ENCODE measurements at places on chromosomes 7 and 10.

DNA sequence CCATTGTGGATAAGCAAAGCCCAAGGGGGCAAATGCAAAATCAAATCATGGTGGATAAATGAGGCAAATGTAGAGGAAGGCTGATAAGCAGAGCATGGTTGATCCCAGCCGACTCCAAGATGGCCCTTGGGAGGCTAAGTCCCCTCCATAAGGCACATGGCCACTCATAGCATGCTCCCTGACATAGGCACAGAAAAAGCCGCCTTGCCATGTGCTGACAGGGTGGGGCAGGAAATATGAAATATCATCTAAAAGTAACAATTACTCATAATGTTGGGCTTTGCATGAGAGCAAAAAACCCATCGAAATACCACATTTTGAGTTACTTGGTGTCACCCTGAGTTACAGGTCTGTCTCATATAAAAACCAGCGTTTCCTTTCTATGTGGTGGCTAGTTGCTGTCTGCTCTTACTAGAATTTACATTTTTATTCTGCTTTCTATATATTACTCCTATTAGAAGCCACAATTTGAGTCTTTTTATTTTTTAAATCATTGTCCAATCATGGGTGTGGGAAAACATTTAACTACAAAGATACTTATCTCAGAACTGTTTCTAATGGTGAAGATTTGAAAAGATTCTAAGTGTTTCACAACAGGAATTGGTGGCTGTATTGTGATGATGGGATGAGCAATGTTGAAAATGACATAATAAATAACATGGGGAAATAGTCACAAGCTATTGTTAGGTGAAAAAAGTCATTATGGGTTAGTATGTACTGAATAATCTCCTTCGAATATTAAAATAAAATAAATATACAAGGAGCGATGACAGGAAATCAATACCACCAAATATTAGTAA is 102.7 kb downstream of the CUBN start:
- peak; percentile 36 for DNase-seq

DNA sequence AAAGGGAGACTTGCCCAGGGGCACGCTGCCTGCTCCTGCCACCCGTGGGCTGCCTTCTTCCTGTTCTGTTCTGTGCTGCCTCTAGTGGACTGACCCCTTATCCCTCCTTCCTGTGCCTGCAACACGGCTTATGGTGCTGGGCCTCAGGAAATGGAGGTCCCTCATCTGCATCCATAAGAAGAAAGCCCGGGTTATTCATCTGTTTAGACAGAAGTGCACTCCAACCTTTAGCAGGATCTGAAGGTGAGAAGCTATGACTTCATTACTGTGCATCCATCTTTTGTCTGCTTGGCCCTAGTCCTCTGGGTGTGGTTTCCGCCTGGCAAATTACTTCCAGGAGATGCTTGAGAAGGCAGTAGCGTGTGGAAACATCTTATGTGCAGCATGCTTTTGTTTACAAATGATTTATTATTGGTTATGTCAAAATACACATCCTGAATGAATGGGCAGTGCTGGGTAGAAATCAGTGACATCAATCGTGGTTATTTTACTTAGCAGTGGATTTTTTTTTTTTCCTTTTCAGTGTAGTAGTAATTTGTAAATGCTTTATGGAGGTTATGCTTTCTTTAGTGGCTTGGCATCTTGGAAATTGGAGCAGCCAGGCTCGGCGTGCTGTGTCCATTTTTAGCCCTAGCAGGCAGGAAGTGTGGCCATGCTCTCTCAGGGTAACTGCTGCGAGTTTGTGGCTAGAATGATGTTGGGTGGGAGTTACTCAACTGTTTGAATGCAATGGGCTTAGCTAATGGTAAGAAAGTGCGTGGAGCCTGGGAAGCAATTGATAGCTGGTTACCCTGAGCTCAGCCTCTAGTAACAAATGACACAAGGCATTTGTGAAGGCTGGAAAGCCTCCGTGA is 12.7 kb downstream of the PTPRE start:
- DNase-seq: no peak

- DNase-seq: no peak
Measured at GRCh38 chr7:73888959-73889358, 28.0 kb downstream of the TMEM270 start.

DNA sequence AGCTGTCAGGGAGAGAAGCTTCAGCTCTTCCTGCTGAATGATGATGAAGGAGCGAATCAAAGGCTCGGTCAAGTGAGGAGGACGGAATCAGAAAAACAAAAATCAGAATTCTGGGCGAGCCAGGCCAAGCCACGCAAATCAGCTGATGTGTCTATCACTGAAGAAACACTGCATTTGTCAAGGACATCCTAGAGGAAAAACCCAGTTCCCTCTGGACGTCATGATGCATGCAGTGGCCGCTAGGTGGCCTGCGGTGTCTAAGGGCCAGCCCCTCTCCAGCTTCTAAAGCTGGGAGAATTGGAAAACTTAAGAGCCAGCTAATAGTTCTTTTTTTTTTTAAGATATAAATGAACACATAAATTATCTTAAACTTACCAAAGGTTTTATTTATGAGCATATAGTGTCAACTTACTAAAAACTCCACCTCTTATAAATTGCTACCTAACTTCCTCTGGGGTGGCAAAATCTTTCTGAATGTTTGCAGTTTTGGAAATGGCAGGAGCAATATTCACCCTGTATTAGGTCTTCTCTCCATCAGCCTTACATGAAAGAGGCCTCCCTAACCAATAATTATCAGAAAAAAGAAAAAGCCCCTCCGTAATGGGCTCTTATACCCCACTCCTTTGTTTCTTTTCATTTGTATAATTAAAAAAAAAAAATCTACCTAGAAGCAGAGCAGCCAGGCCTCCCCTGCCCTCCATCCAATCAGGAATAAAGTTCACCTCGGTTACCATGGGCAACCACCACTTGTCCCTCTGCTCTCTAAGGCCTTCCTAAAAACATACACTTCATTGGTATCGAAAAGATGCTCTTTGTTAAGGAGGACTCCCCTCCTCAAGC is 186.8 kb downstream of the USP6NL start:
- DNase-seq: no peak

- no peak for DNase-seq
Measured at GRCh38 chr10:62843600-62843999, 27.4 kb upstream of the EGR2 start.

DNA sequence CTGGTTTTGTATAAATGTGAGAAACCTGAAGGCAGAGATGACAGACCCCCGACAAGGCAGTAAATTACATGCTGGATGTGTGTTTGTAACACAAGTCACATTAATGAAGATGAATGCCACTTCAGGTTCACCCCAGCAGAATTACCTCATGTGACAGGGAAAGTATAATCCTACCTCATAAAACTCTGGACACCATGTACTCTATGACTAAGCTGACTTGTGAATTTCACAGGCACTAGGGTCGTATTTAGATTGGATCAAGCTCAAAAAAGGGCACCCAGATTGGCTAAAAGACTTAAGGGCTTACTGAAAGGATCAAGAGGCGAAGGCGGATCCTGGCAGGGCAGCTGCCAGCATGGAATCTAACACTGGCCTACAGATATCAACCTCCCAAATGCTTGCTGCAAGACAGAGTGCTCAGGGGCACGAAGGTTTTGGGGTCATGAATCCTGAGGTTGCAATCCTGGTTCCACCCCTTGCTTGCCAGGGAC is 161.4 kb downstream of the PIP4K2A start:
- no peak for DNase-seq

DNA sequence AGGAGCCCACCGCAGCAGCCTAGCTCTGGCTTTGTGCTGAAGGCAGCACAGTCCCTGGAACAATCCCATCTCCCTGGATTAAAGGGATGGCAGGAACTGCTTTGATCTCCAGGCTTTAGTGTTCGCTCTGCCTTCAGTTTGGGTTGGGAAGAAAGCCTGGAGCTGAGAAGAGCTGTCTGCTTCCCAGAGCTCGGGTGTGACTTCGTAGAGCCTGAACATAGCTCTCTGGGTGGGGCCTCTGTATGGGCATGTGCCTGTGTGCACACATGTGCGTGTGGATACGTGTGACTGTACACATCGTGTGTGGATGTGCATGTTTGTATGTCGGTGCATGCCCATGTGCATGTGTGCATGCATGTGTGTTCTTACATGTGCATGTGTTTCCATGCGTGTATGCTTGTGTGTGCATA is 8.7 kb downstream of the ADCY1 start:
- no peak for DNase-seq

DNA sequence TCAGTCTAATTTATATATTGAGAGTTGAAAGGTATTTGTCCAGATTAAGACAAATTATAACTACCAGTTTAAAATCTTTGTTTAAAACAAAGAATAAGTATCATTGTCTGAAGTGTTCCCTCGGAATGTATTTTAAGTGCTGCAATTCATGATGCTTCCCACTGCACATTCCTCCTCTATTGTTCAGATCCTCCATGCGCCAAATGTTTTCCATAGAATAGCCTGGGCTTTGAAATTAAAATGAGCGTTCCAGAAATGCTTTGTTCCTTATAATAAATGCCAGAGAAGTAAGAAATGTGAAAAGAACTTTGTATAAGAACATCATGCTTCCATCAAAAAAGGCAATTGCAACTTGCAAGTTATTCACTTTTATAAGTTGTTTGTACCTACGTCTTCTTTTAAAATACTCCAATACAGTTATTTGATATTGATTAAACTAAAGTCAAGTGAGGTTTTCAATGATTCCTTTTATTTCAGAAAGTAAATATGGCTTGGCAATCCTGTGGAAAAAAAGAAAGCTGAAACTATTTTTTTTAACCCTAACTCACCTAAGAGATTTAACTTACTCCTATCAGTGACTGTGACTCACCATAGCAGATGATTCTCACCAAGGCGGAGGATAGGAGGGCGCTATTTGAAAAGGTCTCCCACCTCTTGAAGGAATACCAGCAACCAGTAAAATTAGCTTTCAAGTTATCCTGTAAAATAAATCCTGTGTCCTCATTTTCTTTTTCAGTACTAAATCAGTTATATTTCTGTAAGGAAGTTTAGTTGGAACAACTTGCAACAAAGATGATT is 85.8 kb downstream of the CTNNA3 start:
- no peak for DNase-seq

DNA sequence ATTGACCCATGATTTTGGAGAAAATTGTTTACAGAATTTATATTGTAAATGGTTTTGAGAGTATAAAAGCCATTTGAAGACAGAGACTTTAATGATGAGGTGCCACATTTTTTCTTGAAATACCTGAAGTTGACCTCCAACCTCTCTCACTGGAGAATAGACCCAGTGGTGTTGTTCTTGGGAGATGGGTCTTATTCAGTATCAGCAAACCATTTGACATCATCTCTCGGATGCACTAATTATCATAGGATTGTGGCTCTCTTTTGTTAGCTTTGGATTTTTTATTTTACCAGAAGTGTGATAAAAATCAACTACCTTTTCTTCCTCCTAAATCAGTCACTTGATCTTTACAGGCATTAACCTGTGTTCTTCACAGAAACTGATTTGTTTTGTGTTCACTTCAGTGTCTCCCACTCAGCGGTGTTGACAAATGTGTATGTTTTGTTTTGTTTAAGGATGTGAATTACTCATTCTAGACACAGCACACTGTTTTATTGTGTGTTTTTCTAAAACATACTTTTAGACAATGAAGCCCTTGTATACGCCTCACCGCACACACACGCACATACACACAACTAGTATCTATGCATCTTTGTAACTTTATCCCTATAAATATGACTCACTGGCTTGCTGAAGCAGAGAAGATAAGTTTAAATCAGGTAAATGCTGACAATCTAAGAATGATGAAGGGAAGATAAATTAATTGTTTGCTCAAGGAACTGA is 455.6 kb downstream of the INHBA start:
- DNase-seq: no peak

GRCh38 chr7:148964483-148965267 is 63.6 kb downstream of the PDIA4 start:
- DNase-seq: no peak

DNA sequence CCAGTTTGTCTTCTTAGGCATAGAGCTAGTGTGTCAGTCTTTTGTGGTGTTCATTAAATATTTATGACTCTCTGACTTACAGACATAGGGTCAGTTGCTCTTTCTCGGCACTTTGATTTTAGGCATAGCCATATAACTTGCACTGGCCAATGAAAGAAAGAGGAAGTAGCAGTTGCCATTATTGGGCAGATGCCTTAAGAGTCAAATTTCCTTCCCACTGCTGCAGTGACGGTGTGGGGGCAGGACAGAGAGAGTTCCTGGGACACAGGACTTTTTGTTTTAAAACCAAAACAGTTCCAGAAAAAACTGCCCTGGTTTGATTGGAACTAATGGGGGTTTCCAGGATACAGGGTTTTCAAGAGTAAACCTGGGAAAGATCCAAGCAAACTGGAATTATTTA is 60.2 kb upstream of the PHF14 start:
- no peak for DNase-seq

- DNase-seq: no peak
Measured at GRCh38 chr10:122499491-122499941, 38.2 kb downstream of the HTRA1 start.

GRCh38 chr10:71635251-71635866 is 84.2 kb downstream of the C10orf105 start:
- DNase-seq: no peak

DNA sequence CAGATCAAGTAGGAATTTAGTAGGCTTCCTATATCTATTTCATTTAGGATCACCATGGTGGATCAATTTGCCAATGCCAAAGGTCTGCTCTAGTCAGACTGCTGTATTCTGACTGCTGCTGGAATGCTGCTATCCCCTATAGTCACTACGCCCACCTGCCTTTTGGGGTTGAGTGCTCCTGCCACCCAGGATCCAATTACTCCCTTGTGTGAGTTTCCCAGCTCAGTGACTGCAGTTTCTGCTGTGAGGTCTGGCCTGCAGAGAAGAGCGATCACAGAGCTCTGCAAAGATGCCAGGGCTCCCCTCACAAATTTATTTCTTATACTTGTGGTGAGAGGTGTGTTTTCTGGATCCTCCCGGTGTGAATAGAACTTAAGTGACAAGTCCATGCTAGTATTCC is 88.1 kb upstream of the FOXI2 start:
- DNase-seq: no peak

DNA sequence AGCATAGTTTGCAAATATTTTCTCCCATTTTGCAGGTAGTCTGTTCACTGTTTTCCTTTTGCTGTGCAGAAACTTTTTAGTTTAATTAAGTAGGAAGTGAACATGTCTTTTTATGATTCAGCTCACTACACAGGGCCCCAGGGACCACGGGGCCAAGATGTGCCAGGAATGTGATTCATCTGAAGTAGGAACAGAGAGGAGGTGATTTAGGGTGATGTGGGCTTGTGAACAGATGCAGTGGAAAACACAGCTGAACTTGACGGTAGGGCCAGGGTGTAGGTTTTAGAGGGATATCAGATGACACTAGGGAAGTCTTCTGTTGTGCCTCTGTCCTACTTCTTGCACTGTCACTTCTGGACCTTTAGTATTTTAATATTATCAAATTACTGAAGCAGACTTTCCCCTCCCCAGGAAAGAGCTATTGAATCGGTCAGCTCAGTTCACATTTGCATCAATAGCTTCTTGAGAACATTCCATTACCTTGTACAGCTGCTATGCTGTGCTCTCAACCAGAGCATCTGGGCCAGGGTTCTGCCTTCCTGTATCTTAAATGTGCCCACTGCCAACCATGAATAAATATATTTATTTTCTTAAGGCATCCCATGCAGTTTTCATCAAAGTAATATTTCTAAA is 96.9 kb downstream of the OSBPL3 start:
- DNase-seq: no peak
